CD4-positive, alpha-beta T cell treated with Interleukin-15 for 1 hour (primary cell): ENCODE measurements at places on chromosomes 11 and 22.
A peak's percentile ranks its signal among the peaks of the same experiment; 100 is the strongest.

GRCh38 chr11:79150966-79151365 is 289.9 kb downstream of the TENM4 start:
- DNase-seq = no peak

DNA sequence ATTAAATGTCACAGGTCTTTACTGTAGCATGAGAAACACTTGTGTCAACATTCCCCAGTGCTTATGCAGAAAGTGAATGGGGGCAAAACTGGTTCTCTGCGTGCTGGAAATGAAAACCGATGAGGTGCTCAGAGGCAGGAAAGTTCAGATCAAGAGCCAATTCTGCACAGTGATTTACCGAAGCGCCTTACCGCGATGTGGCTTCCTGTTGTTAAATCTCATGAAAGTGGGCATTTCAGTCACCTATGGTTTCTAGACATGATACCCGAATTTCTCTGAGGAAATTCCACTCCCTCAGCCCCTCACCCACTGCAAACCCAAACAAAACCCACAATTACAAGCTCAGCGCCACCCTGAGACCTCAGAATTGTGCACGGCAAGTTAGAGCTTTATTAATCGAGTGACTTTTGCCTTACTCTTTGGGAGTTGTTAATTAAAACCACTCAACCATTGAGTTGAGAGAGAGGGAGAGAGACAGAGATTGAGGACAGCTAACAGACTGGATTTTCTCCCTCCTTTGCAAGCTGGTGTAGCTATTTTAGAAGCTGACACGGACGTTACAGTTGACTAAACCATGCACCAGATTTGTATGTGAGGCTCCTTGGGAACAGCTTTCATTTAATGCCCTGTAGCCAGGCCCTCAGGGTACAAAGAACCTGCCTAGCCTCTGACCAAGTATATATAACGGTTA is 196.4 kb downstream of the DBX1 start:
- no peak for DNase-seq

DNA sequence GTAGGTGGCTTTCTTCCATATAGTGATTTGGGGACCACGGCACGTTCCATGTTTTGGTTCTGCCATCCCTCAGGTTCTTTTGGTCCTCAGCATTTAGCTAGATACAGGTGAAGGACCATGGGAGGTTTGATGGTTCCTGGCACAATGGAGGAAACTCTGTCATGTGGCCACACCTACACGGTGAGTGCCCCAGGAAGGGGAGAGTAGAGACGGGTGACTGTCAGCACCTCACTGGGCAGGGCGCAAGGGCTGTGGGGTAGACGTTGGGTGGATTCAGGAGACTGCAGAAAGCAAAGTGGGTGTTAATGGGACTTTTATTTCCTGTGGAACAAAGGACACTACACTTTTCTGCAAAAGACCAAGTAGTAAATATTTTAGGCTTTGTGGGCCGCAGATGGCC is 73.4 kb downstream of the PPP6R3 start:
- DNase-seq = no peak

- DNase-seq = no peak
Measured at GRCh38 chr11:47241841-47242301, 6.7 kb downstream of the ACP2 start.

- no peak for DNase-seq
Measured at GRCh38 chr11:112173152-112173551, 2.2 kb upstream of the BCO2 start.

GRCh38 chr22:17638432-17639246 is at the start of gene BCL2L13:
TSS of gene BCL2L13 (plus strand) at chr22:17638757. CDS start at chr22:17655712, 16,955 bp downstream.
- peak; percentile 90 for DNase-seq

- DNase-seq = no peak
Measured at GRCh38 chr11:17725174-17725573, 5.8 kb downstream of the MYOD1 start.

DNA sequence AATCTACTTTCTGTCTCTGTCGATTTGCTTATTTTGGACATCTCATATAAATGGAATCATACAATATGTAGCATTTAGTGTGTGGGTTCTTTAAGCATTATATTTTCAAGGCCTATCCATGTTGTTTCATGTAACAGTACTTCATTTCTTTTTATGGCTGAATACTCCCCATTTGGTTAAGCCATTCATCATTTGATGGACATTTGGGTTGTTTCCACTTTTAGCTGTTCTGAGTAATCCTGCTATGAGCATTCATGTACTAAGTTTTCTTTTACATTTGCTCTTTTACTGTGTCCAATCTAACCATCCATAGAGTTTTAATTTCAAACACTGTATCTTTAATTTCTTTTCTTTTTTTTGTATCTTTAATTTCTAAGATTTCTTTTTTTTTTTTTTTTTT is 55.6 kb upstream of the SPTBN2 start:
- DNase-seq = no peak

GRCh38 chr11:73343076-73343873 is 32.9 kb upstream of the RELT start:
- DNase-seq = no peak

DNA sequence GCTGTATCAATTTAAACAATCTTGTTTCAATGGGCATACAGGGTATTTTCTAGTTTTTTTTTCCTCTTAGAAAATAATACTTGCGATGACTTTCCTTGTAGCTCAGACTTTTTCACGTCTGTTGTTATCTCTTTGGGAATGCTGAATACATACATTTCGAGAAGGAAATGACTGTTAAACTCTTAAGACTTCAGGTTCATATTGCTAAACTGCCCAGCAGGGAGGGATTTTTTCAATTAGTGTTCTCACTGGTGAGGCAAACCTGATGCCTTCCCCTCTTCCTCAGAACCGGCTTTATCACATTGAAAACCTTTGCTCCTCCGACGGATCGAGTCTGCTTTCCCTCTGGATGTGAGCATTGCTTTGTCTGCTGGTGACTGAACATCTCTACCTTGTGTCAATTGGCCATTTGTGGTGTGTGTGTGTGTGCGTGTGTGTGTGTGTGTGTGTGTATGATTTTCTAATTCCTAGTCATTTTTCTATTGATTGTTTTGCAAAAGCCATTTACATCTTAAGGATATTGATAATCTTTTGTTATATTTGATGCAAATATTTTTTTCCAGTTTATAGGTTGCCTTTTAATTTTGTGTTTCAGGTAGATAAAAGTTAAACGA is 6.6 kb downstream of the NEAT1 start:
- peak; percentile 47 for DNase-seq

DNA sequence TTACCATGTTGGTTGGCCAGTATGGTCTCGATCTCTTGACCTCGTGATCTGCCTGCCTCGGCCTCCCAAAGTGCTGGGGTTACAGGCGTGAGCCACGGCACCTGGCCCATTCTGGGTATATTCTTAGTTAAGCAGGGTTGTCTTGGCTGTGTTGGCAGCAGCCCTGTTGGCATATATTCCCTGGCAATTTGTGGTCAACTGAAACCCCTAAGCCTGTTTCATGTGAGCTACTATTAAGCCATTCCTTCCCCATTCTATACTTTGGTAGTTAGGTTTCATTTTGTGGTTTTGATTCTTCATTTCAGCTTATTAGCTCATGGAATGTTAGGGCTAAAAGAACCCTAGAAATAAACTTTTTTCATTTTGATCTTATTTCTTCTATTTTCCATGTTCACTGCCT is 22.2 kb upstream of the IL18BP start:
- DNase-seq = no peak

DNA sequence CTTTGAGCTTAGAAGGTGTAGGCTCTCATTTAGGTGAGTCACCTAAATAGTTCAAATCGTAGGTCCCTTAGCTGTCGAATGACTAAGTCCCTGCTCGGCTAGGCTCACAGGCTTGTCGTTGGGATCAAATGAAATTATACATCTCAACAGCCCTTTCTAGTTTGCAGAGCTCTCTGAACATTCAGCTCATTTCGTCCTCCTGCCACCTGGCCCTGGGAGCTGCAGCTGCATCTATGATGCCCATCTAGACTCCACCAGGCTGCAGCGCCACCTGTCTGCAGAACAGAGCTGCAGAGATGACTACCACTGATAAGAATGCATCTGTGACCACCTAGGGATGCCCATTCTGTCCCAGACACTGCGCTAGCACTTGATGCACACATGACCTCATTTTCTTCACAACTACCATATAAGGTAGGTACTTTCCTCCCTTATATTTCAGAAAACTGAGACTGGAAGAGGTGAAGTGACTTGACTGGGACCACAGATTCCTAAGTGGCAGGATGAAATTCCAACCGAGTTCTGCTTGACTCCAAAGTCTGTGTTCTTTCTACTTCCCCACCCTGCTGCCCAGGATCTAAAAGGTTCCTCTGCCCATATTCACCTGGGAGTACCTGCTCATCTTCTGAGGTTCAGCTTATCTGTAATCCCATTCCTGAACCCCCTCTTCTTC is 141.1 kb upstream of the NARS2 start:
- no peak for DNase-seq

DNA sequence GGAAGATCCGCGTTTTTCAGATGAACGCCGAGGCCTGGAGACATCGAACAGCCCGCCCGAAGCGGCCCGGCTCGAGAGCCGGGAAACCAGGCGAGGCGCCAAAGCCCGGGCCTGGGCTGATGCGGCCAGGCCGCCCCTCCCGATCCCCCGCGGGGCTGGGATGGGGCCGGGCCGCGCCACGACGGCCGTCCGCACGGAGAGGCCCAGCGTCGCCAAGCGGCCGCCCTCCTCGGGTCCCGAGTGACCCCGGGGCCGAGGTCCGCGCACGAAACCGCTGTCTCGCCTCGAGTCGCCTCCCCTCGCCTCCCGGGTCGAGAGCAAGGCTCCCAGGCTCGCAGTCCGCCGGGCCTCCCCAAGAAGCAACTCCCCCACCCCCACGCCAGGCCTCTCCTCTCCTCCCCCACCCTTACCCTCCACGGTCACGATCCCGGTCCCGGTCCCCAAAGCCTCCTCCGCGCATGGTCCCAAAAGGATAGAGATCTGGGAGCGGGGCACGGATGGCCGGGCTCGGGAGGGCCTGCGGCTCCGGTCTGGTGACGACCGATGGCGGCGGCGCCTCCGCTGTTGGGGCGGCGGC is 482 bp downstream of the DDX17 start:
- peak; percentile 62 for DNase-seq

- no peak for DNase-seq
Measured at GRCh38 chr11:10857459-10857708, 469 bp downstream of the ZBED5 start.

DNA sequence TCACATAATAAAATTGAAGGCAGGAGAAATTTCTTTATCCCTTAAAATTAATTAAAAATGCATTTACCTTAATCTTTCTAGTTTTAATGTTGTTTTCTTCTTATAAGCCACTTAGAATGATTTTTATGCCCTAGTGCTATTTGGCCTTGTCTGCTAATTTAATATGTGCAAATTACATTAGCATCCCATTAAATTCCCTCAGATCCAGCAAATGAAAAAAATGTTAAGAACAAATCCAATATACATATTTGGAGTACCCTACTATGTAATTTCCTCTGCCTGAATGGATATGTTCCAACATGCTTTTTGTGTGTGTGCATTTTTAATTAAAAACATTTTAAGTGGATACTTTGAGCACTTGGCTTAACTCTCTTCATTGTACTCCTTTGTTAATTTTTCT is 56.9 kb downstream of the TNRC6B start:
- DNase-seq = no peak

- no peak for DNase-seq
Measured at GRCh38 chr11:120068114-120068573, 69.8 kb downstream of the TRIM29 start.

- no peak for DNase-seq
Measured at GRCh38 chr11:12787847-12788246, 113.6 kb downstream of the TEAD1 start.

DNA sequence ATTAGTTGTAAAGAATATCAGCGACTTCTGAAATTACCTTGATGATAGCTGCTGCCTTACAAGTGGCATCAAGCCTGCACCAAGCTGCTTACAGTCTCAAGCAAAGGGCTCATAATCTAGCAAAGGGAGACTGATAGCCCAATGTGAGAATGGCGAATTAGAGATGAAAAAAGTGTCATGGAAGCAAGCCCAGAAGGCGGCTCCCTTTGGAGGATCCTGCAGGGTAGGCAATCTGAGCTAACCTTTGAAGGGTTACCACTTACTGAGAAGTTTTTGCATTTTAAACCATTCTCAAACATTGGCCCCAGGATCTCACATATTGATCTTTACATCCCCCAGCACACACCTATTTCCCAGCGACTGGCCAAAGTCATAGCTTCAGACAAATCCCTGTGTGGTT is 18.5 kb downstream of the GAB2 start:
- no peak for DNase-seq

DNA sequence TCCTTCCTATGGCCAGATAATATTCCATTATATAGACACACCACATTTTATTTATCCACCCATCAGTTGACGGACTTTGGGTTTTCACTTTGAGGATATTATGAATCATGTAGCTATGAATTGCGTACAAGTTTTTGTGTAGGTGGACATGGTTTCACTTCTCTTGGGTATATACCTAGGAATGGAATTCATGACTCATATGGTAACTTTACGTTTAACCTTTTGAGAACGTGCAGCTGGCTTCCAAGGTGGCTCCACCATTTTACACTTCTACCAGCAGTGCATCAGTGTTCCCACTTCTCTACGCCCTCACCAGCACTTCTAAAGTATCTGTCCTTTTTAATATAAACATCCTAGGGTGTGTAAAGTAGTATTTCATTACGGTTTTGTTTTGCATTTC is 112.0 kb downstream of the PLEKHA7 start:
- no peak for DNase-seq

DNA sequence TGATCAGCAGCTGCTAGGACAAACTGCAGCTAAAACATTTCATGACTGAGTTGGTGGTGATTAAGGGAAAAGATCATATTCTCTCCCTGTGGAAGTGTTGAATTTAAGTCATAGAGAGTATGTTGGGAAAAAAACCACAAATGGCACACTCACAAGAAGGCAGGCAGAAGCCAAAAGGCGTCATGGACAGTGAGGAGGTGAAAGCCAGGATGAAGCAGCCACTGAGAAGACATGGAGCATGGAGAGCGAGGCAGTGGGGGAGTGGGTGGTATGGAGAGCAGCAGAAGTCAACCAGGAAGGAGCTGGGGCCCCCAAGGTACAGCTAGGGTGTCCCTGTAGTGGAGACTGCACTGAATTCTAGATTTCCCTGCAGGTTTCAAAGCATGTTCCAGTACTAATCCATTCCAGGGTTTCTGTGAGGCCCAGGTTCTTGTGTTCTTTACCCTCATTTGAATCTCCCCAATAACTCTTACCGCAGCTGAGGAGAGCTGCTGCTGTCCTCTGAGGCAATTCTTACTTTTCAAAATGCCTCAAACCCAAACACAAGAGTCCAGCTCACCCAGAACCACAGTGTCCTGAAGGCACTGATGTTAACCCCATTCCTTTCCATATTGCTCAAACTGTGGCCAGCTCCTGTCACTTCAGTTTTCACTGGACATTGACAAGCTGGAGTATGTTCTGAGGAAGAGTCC is 191.8 kb upstream of the E2F8 start:
- no peak for DNase-seq

DNA sequence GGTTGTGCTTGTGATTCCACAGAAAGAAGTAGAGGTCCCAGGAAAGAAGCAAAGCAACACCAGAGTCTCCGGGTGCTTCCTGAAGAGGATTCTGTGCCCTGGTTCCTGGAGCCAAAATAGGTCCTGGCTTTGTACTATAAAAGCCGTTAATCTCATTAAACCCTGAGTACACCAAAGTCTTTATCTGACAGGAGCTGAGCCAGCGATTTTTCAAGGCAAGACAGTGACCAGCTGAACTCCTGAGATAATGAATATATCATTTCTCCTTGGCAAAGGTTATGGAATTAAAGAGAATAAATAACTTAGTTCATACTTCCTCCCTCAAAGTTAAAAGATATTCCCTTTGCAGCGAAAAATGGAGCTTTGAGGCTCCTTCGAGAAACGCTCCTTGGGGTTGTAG is 5.2 kb downstream of the TMEM138 start:
- DNase-seq = no peak

- no peak for DNase-seq
Measured at GRCh38 chr11:33536178-33536577, 164.4 kb downstream of the C11orf91 start.
